ENCODE measurements at places on chromosomes 5 and 9.

DNA sequence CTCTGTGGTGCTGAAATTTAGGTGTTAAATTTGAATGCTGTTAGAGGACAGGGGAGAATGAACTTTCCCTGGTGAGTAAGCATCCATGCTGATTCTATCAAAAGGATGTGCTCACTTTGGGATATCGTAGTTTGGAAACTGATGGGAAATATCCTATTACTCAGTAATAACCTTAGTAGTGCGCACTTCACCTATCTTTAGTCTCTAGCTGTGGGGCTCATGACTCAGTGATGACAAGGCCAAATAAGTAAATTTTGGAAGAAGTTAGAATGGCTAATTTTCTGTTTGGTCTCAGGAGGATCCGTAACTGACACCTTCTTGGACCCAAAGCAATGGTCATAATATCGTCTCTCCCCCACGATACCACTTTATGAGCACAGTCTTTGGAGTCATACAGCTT is 448.4 kb downstream of the PSAT1 start:
- DNase-seq: no peak

- DNase-seq: peak; percentile 72
Measured at GRCh38 chr9:98989036-98990000, 45.6 kb downstream of the COL15A1 start.

- DNase-seq: no peak
Measured at GRCh38 chr5:68295772-68296171, 80.2 kb downstream of the PIK3R1 start.

DNA sequence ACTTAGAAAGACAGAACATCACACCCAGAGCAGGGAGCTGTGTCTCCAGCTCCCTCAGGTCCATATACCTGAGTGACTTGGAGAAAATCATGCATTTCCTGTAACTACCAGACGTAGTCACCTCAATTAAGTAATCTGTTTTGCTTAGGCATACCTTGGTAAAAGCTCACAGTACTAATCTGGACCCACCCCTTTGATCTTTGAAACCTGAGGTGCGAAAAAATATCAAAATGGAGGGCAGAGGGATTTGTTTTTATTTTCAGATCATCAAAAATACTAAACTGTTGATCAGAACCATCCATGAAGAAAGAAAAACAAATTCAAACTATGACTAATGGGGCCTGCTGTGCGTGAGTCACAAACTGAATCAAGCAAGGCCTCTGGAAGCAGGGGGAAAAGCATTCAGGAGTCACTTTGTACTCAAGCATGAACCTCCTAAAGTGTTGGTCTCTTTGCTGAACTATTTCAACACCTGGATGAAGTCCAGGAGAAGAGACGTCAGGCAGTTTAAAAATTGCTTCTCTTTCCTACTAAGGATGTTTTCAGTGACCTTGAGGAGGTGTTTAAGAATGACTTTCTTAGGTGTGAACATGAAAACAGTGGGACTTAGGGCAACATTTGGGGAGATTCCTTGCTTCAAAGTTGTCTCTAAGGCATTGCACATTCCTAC is 76.3 kb downstream of the MUSK start:
- DNase-seq: no peak

DNA sequence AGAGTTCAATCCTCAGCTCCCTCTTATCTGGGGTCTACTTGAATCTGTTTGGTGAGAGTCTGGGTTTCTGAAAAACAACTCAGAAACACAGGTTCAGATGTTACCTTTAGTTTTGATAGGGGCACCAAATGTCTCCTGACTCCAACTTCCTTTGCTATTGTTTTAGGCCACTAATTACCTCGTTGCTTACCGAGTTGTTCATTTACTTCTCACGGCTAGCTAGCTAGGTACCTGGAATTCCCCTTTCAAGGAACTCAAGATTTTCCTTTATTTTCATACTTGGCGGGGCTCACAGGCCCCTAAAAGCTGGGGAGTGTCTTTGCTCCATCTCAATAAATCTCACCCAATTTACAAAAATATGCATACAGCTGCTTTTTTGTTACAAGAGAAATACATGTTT is 111.4 kb downstream of the SLC28A3 start:
- no peak for DNase-seq

DNA sequence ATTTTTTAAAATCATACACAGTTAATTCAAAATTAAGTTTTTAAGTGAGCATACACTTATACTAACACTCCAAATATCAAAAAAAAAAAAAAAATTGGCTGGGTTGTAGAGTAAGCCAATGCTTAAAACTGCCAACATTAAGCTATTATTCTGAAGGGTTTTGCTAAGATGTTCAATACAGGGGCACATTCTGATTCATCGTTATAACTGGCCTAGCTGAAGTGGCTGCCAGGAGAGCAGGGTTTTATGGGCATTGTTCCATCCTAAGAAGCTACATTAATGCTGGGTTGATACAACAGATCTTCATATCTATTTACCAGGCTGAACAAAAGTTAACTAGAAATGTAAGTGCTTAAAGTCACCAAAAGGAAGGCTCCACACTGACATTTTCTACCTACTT is 13.4 kb downstream of the ELAVL2 start:
- DNase-seq: no peak

DNA sequence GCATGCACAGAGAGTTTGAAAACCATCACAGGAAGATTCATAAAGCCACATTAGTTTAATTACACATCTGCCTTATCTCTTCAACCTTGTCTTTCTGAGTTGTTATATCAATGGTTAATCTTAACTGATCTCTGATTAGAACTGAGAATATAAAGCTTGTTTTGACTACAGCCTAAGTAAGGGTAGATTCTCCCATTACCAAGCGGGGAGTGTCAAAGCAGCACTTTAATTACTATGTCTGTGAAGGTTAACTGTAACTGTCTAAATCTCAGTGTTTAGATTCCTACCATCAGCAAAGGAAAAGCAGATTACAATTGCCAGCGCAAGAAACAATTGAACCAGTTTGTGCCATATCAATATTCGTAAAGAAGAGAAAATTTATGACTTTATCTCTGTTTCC is 348.7 kb downstream of the CDH12 start:
- DNase-seq: no peak

- DNase-seq: peak; percentile 31
Measured at GRCh38 chr9:33498387-33498786, 24.7 kb upstream of the NOL6 start.

GRCh38 chr9:113548221-113549041 is 84.9 kb downstream of the RGS3 start:
- DNase-seq: peak; percentile 55

- DNase-seq: no peak
Measured at GRCh38 chr5:180438785-180439780, 55.1 kb upstream of the CNOT6 start.

- DNase-seq: no peak
Measured at GRCh38 chr5:66652818-66653217, 56.6 kb downstream of the MAST4 start.

DNA sequence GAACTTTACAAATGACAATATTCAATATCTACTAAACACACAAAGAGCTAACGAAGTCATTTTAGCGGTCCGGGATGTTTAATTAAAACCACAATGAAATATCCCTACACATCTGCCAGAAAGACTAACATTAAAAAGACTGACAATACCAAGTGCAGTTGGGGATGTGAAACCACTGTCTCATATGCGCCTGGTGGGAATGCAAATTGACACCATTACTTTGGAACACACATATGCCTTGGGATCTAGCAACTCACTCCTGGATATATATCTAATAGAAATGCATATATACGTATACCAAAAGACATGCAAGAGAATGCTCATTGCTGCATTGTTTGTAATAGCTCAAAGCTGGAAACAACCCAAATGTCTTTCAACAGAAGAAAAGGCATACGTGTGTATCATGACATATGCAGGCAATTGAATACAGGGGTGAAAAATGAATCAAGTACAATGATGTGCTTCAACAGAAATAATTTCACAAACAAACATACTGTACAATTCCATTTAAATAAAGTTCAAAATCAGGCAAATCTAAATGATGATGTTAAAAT is 153.3 kb downstream of the CARTPT start:
- no peak for DNase-seq

DNA sequence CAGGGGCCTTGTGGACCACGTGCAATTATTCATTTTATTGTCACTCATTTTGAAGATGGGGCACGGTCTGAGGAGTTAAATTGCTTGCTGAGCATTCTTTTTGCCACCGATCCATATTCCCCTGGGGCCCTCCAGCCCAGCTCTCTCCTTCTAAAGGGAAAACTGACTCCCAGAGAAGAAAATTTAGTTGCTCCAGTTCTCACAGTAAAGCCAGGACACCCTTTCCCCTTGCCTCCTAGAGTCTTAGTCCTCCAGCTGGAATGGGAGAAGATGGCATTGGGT is 1.0 kb upstream of the PANK3 start:
- DNase-seq: no peak

- no peak for DNase-seq
Measured at GRCh38 chr9:77816641-77817341, 168.7 kb upstream of the GNA14 start.

- DNase-seq: peak; percentile 91
Measured at GRCh38 chr9:136679431-136679941, 7.8 kb downstream of the AGPAT2 start.

GRCh38 chr5:109030360-109031143 is 282.9 kb downstream of the FER start:
- no peak for DNase-seq

DNA sequence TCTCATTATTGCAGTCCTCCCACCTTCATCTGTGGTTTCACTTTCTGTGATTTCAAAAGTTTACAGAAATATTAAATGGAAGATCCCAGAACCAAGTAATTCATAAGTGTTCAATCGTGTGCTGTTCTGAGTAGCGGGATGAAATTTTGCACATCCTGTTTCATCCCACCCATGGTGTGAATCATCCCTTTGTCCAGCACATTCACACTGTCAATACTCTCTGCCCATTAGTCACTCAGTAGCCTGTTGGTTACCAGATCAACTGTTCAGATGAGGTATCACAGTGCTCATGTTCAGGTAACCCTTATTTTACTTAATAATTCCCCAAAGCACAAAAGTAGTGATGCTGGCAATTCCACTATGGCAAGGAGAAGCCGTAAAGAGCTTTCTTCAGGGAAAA is 26.8 kb downstream of the FAM81B start:
- no peak for DNase-seq

GRCh38 chr5:76513476-76513875 is 109.7 kb downstream of the F2RL2 start:
- DNase-seq: no peak

DNA sequence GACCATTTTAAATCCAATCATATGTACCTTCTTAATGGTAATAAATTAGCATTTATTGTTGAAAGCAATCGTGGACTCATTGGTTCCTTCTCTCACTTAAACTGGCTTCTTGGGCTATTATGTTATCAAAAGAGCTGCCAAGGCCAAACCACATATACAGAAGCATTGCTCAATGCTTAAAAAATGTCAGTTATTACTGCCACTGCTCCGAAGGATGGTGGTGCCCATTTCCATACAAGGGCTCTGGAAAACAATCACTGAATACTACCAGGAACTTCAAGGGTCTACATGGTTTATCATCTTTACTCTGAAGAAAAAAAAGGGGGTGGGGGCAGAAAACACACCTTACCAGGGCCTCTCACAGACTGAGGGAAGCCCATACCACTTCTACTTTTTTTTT is 104.3 kb downstream of the GNAQ start:
- DNase-seq: peak; percentile 47

- peak; percentile 15 for DNase-seq
Measured at GRCh38 chr5:94969174-94969573, 315.7 kb downstream of the MCTP1 start.

DNA sequence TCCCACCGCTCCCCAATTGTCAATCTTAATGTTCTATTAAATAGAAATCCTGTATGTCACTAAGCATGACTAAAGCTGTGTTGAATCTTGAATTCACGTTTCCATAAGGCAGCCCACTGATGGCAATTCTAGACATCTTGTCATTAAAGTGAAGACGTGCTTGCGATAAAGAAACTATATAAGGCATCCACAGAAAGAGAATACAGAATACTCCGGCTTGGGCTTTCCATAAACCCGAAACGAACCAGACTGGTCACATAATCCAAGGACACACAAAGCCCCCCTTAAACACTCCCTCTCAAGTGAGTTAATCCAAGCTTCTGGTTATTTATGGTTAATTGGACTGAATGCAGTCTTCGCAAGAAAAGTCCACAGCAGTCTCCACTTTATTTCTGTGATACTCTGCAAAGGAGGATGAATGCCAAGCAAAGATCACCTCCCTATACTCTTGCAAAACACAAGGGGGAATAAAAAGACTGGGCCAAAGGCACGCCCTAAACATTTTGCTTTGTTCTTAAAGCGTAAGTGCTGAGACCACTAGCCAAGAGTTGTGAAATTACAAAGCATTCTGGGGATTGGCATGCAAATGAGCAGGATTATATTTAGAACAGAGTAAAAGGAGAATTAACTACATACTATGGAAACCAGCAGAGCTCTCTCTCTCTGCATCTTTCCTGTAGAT is 54.7 kb downstream of the DPYSL3 start:
- peak; percentile 87 for DNase-seq

DNA sequence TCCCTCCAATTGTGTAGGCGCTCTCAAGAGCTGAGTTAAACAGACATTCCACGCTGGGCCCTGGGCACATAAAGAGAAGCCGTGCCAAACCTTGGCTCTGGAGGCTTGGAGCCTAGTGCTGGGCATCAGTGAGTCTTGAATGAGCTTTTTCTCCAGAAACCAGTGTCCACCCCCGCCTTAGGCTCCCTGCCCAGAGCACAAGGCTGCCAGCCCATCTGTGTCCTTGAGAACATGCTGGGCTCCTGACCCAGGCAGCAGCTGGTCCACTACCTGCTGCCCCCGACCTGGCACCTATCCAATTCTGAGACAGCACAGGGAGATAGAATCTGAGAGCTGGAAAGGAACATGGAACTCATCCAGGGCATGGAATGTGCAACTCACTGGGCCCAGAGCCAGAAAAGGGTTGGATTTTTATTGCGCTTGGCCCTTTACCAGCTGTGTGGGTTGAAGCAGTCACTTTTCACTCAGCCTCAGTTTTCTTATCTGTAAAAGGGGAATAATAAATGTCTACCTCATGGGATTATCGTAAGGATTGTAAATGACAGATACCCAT is 92.4 kb upstream of the CPLX2 start:
- DNase-seq: no peak

DNA sequence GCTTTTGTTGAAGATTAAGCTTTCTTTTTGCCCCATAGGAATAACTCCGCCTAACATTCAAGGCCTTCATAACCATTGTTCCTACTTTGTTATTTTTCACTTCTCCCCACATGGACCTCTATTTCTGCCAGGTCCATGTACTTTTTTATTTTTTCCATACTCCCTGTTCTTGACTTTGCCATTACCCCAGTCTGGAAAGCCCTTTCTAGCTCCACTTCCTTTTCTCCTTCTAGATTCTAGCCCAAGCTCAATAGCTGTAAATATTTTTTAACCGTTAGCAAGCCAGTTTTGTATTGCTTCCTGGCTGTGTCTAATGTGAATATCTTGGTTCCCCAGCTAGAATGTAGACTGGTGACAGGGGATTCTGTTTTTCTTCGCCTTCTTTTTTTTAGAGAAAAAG is 26.1 kb downstream of the NCBP1 start:
- DNase-seq: peak; percentile 14

GRCh38 chr5:10702040-10702629 is 58.9 kb downstream of the DAP start:
- DNase-seq: peak; percentile 61

DNA sequence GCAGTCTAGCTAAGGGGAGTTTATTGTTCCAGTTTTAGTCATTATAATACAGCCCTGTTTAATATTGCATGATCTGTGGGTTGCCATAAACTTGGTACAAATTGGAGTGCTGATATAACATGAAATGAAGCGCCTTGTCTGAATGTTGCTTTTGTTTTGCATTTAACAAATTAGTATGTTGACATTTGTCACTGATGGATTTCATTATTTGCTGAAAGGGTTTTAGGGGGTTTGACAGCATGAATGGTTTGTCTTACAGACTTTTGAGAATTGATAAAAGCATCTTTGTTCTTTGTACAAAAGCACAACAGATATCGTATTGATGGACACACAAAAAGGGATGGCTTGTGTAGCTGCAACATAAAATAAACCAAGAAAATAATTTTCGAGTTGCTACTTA is 178.3 kb downstream of the AOPEP start:
- no peak for DNase-seq
